ENCODE measurements at places on chromosomes 1 and 21.

- DNase-seq: no peak
Observed at GRCh38 chr1:20386323-20387081, 95.8 kb downstream of the VWA5B1 start.

DNA sequence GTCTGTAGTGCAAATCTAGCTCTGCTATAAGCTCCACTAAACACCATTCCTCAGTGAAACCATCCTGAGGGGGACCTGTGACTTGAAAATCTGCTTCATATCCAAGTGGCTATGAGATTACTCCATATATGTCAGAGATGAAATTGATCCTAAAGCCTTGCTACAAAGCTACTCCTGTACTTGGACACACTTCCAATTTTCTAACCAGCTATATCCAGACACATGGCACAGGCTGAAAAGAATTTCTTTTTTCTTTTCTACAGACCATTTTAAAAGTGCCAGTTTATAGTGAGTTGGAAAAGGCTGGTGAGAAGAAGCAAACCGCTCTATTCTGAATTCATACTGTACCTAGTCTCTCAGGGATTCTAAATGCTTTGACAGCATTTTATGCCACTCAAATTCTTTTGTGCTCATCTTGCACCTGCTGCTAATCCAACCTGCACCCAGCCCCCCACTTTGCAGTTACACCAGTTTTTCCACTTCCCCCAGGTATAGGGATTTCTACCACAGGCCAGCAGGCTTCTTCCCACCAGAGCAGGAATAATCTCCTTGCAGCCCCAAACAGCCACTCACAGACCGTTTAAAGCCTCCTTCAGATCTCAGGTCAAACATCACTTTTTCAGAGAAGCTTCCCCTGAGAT, 112.5 kb downstream of the RERE start:
- no peak for DNase-seq

GRCh38 chr1:31102501-31102950, 37.0 kb upstream of the PUM1 start:
- peak; percentile 58 for DNase-seq

- no peak for DNase-seq
Observed at GRCh38 chr1:204065986-204066300, 7.0 kb upstream of the SOX13 start.

GRCh38 chr1:17370618-17371017, 1.4 kb upstream of the PADI6 start:
- no peak for DNase-seq

GRCh38 chr1:202317941-202318925, 23.5 kb downstream of the UBE2T start:
- DNase-seq: no peak

- no peak for DNase-seq
Observed at GRCh38 chr1:201041011-201041410, 17.5 kb upstream of the KIF21B start.

DNA sequence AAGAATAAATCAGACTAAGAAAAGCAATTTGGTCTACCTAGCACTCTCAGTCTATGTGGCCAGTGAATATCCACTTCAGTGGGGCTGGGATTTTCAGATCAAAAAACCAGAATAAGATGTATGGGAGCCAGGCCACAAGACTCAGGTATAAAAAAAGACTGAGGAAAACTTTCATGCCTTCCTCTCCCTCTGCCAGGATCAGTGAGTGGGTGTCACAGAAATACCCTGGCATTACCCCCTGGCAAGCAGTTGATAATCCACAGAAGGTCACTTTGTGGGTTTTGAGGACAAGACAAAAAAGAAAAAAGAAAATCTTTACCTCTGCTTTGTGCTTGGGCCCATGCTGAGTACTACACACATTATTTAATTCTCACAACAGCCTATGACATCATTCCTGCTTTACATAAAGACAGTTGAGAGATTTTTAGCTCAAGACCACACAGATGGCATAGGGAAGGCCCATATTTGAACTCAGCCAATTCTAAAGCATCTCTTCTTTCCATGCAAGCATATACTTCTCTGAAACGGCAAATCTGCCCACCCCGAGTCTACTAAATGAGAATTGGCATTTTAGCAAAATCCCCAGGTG, 57.6 kb downstream of the DESI2 start:
- no peak for DNase-seq

DNA sequence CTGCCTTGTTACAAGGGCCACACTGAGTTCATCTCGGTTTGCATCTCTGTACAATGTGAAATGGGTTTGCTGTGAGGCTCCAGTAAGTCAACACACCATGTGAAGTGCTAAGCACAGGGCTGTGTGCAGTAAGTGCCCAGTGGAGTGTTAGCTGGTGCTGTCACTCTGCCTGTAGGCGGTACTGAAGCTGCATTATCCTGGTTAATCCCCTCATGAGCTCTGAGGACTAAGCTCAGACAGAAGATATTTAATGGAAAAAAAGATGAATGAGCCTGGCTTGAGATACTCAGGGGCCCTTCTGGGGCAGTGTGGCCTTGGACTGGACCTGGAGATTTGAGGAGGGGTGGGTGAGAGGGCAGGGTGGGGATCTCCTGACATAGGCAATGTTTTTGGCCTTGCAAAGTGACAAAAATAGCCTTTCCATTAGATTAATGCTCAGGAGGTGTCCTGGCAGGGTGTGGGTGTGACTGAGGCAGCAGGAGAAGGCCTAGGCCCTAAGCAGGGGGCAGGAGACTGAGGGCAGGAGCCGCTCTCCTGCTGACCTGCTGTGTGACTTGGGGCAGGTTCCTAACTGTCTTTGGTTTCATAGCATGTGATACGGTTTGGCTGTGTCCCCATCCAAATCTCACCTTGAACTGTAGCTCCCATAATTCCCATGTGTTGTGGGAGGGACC, 570.5 kb downstream of the PTPRU start:
- no peak for DNase-seq

- peak; percentile 97 for DNase-seq
Observed at GRCh38 chr1:31524186-31524901, 52.0 kb upstream of the TINAGL1 start.

DNA sequence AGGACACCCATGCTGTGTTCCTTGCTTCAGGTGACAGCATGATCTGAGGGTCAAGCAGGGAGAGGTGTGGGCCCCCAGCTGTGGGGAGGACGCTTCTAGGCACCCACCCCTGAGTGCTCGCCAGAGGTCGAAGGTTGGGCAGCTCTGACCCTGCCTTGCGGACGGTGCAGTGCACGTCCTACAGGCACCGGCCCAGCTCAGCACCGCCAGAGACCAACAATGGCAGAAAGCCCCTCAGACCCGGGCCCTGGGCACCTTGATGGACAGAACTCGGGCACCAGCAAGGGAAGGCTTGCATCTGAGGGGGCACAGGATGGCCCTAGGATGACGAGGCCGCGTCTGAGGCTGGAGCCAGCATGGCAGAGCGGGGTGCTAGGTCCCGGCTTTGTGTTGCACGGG, 24.7 kb downstream of the NADK start:
- no peak for DNase-seq

DNA sequence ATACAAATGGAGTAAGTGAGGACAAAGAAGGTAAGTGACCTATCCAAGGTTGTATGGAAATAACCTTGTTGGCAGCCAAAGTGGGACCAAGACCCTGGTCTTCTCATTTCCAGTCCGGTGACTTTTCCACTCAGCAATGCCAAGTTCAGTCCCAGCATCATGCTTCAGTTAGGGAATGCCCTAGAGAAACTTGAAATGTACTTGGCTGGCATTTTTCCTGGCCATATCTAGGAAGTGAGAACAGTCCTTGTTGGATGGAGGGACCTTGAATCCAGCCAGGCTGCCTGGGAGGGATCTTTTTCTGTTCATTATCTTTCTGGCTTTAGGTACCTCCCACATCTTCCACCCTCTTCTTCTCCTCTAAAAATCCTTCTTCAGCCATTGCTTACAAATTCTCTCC, 76.8 kb upstream of the UBE2U start:
- no peak for DNase-seq

- no peak for DNase-seq
Observed at GRCh38 chr1:205191622-205192021, 19.9 kb downstream of the DSTYK start.

- no peak for DNase-seq
Observed at GRCh38 chr21:45581322-45581712, 39.1 kb upstream of the SLC19A1 start.

DNA sequence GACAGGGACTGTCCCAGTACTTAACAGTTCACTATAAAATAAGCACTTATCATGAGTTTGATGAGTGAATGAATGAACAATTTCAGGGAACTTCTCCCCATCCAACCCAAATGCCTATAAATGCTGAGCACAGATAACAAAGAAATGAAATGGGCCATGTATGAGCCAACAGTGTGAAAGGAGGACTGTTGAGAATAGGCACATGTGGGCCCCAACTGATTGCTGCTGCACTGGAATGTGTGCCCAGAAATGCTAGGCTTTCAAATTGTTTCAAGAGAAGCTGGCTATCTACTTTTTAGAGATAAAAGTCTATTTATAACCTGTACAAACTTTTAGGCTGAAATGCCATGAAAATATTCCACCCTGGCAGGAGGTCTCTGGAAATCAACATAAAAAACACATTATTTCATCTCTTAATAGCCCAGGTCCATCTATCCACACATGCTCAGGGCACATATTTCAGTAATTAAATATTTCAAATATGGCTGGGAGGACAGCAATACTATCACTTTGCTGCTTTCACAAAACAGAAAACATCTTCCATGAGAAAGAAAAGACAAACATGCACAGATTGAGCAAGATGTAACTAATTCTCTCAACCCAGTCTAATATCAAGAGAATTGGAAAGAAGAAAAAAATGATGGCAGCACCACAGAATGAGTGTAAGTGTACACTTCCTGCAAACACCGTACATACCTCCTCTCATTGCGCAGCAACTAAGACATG, 49.8 kb downstream of the COLGALT2 start:
- DNase-seq: no peak

DNA sequence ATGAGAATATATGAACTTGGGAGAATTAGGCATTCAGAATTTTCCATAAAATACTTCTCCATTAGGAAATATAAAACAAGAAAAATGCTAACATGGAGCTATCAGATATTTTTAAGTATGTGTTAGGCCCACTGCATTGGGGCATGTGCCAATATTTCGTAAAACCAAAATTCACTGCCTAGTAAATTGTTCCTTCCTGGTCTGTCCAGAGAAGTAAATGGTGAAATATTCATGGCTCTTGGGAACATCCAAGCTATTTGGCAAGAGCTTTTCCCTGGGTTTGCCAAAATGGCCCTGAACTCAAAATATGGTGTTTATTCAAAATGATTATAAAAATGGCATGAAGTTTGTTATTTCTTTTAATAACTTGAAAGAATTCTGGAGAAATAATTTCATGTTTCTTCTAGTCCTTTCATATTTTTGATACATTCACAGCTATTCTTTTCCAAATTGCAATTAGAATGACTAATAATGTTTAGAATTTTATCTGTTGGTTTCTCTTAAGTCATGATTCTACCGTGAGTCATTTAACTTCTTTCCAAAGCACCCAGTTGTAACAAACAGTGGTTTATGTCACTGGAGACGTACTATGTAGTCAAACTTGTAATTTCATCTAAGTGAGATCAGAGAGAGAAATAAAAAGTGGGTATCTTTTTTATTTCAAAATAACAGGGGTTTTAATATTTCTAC, 25.7 kb upstream of the SLC19A2 start:
- DNase-seq: no peak

GRCh38 chr1:222555992-222556615, 8.2 kb upstream of the HHIPL2 start:
- DNase-seq: no peak

DNA sequence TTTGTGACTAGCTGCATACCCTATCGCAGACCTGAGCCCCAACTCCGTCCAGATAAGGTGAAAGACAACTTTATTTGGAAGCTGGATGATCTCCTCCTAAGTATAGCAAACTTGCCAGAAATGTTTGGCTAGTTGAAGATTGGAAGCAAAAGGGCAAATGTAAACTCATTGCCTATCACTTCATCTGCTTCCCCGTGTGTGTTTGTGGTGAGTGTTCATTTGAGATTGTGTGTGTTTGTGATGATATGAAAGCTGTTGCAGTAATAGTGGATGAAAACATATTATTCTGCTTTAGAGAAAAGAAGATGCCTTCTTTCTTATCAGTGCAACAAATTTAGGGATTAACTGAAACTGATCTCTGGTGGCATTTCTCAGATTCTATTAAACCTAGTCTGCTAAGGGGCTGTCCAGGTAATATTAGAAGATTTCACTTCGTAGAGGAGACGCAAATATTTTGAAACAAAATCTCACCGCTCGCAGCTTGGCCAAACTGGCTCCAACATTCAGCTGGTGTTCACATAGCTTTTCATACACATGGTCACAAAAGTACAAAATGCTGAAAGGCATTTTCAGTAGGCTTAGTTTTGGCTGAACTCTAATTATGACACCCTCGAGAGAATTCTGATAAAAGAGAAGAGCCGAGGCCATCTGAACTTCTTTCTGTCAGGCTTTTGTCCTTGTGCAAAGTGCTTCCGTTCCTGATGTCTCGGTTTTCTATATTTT, 1.1 kb downstream of the TBX19 start:
- no peak for DNase-seq

- DNase-seq: peak; percentile 16
Observed at GRCh38 chr1:27779122-27779521, 6.1 kb downstream of the STX12 start.

- peak; percentile 44 for DNase-seq
Observed at GRCh38 chr1:161241682-161242081, 3.7 kb upstream of the NR1I3 start.

DNA sequence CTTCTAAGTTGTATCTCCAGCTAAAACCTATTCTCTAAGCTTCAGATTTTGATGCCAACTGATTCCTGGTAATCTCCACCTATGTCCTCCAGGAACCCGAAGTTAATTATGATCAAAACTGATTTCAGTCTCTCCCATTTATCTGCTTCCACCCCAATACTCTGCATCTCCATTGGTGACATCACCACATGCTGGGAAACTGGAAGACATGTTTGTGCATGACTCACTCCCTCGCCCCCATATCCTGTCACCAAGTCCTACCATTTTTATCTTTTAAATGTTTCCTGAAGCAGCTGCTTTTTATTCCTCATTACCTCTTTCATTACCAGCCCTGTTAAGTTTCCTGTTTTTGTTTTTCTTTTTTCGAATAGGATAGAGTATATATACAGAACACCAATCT, 228.5 kb downstream of the LRRC40 start:
- DNase-seq: no peak

DNA sequence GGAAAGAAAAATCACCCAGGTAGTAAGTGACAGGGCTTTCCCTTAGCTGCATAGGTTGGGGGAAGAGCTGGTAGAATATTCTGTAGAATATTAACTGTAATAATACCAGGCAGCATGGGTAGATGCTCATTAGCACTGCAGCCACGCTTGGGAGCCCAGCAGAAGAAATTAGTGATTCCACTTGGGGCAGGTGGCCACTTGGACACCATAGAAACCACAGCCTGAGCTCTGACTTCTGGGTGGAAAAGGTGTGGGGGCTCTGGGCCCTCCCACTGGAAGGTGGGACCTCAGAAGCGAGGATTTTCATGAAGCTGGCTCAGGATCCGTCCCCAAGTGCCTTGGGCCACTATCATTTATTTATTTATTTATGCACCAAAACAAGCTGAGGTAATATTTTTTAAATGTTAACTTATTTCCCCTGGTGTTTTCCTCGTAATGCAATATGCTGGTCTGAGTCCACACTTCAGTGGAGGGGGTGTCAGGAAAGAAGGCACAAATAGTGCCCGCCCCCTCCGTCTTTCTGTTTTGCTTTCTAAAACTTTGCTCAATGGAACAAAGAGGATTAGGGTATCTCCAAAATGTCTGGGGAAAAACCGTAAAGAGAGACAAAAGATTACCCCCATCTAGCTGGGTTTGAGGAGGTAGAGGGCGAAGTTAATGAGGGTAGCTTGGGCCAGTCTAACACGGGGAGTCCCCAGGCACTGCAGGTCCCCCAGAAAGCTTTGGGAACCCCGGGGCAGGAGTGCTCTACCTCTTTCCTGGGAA, 75.2 kb upstream of the GADD45A start:
- no peak for DNase-seq

Data from CD14-positive monocyte (primary cell).